OCI-LY7 (cell line): ENCODE measurements at places on chromosomes 12 and 14.

- peak; percentile 17 for DNase-seq
These were observed 210.9 kb downstream of the ERC1 start for GRCh38 chr12:1201886-1202285.

- peak; percentile 59 for DNase-seq
These were observed 2.9 kb upstream of the RAB35 start for GRCh38 chr12:120119271-120119973.

GRCh38 chr14:34350903-34351302, 111.1 kb downstream of the SPTSSA start:
- no peak for DNase-seq

DNA sequence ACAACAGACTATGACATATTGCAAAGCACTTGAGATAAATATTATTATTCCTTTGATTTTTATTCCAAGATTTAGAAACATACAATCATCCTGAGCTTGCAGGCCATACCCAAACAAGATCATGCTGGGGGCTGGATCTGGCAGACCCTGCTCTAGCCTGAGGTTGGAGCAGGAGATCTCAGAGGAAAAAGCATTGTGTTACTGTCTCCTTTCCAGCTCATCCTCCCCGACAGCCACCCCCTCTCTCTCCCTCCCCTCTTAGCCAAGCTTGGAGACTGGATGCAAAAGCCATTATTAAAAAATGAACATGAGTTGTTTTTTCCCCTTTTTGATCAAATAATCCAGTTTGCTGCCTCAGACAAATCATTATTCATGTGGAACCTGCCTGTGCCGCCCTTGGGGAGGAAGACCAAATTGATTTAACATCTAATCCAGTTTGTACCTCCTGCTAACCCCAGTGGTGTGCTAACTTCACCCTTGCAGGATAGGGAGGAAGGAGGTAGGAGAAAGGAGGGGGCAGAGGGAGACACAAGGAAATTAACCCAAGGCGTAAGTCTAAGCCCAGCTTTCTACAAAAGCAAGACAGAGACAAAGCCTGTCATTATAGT, 565.8 kb upstream of the TBX3 start:
- DNase-seq = no peak

GRCh38 chr12:122265886-122266229, 436 bp downstream of the VPS33A start:
- peak; percentile 51 for DNase-seq

GRCh38 chr12:62882140-62882539, 52.8 kb downstream of the PPM1H start:
- DNase-seq = peak; percentile 24

GRCh38 chr14:100623557-100623956, 36.3 kb upstream of the BEGAIN start:
- DNase-seq = no peak

DNA sequence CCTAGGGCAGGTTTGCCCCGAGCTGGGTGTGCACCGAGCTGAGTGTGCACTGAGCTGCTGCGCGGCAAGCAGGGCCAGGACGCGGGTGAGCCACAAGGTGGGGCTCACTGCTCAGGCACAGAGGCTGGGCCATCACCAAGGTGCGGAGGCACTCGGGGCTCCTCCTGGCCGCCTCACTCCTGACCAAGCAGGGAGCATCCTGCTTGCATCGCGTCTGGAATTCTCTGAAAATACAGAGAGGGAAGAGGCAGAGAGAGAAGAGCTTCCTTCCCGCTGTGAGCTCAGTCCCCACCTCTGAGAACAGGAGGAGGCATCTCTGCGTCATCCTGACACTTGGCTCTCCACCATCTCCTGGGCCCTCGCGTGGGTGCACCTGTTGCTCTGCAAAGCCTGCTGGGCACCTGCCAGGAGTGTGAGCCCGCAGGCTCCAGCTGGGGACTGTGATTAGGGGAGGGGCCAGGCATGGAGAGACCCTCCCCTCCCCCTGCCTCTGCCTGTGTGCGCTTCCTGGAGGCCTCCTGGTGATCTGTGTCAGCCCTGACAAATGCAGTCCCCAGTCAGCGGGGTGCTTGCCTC, 116.3 kb downstream of the GLT1D1 start:
- DNase-seq = peak; percentile 52

GRCh38 chr14:60723907-60724618, at the start of gene SIX4:
Gene SIX4, minus strand, starts transcription at chr14:60724351. Its CDS starts 277 bp downstream, at chr14:60724074.
- DNase-seq = peak; percentile 74

DNA sequence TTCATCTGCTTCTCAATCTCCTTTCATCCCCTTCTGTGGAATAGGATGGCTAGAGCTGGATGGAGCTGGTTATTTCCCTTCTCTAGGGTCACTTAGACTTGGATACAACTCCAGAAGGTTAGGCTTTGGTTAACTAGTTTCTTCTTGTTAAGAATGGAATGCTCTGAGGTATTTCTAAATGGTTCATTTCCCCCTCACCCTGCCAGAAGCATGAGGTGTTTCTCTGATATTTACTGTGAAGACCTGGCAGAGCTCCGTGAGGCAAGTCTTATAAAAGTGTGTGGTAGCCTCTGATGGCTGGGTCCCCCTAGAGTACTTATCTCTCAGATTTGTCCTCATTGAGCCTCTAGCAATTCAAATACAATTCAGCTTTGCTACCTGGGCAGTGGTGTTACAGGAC, 207.9 kb downstream of the SLC16A7 start:
- DNase-seq = no peak
